ENCODE measurements at places on chromosomes 2 and 18.
A peak's percentile ranks its signal among the peaks of the same experiment; 100 is the strongest.

DNA sequence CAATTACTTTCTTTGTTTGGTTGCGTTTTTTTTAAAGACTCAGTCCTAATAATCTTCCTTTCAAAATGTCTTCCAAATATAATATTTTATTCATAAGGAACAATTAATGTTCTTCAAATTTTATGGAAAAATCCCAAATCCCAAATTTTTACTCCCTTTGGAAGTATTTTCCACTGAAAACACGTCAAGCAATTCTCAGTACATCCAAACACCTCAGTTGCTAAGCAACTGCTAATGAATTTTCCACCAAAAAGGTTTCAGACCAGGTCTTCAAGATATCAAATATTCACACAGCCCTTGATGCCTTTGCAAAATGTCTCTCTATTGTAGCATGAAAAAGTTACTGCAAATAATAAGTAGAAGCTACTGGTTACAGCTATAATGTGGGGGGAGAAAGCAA is 140.1 kb downstream of the DSEL start:
- no peak for DNase-seq

DNA sequence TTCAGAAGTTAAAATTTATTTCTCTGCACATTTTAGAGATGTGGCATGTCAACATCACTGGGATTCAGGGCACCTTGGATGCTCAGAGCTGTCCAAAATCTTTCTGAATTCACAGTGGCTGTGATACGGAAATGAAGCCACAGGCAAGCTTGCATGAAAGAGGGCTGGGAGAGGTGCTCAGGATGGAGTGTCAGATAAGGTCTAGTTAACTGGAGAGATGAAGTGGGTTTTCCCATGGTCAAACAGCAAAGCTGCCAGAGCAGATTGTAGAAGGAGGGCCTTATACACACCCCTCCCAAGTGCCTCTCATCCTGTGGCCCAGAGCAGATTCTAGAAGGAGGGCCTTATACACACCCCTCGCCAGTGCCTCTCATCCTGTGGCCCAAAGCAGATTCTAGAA is 286.8 kb upstream of the PXDN start:
- DNase-seq: no peak

- DNase-seq: no peak
Measured at GRCh38 chr18:49842656-49843055, 29.3 kb upstream of the ACAA2 start.

GRCh38 chr2:121210691-121211090 is 74.3 kb downstream of the TFCP2L1 start:
- no peak for DNase-seq

DNA sequence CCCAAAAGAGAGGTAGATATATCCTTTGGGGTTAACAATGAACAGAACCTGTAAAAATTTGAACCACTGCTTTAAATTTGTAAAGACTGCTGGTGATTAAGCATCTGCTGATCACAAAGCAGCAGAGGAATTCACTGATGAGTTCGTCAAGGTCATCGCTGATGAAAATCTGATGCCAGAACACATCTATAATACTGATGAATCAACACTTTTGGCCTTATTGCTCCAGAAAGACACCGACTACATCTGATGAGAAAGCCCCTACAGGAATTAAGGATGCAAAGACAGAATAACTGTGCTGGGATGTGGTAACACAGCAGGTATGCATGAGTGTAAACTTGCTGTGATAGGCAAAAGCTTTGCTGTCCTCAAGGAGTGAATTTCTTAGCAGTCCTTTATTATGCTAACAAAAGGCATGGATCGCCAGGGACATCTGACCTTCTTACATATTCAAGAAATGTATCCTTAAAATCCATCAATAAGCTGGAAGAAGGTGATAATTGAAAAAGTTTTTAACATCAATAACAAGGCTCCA is 30.5 kb upstream of the SGPP2 start:
- DNase-seq: no peak

DNA sequence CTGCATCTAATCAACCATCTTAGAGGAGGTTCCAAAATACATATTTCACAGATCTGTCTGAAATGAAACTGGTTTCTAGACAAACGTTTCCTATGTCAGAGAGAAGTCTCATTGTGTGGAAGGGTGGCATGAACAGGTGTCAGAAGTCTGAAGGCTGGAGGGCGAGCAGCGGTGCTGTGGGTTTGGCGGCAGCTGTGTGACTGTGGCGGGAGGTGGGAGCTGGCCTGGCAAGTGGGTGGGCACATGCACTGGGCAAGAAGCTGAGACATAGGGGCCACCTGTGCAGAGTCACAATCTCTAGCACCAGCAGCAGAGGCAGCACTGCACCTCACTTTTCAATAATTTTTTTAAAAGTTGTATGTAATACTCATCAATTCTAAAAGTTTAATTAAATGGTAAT is 346.3 kb downstream of the DSC3 start:
- no peak for DNase-seq

DNA sequence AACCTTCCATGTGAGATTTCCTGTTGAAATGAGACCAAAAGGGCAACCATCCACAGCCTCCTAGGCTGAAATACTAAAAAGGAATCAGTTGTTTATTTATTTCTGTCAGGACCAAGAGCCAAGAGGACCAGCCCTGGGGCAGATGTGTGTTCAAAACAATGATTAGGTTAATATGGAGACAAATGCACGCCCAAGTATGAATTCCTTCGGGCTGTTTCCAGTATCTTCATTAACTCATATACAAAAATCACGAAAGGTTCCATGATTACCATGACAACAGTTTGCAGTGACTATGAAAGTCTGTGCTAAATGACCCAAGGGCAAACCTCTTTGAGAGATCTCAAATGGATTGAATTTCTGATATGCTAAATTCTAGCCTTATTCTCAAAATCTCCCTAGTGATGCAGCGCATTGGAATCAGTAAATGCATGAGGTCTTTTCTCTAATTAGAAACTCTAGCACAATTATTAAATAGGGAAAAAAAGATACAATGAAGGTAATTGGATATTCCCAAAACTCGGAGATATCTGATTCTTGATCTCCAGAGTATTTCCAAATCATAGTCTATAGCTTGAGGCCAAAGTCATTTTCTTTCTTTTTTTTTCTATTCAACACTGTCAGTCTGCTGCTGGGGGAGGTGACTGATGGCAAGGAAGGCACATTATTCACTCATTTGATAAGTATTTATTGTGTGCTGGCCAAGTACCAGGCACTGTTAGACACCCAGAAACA is 35.6 kb downstream of the VIT start:
- no peak for DNase-seq

DNA sequence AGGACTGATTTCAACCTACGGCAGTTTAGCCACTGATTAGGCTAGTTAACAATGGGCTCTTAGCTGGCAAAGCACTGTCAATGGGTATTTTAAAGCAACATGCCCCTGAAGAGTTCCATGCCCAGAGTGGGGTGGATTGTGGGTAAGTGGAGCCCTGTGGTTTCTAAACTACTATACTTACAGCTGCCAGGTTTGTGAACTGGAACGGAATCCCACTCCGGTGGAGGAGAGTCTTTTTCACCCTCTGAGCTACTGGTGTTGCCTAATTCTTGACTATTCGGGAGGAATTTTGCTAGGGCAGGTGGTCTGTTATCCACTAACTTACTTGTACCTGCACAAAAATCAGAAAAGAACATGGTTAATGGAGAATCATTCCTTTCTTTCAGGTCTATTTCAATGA is 52.6 kb downstream of the ZAP70 start:
- DNase-seq: no peak

DNA sequence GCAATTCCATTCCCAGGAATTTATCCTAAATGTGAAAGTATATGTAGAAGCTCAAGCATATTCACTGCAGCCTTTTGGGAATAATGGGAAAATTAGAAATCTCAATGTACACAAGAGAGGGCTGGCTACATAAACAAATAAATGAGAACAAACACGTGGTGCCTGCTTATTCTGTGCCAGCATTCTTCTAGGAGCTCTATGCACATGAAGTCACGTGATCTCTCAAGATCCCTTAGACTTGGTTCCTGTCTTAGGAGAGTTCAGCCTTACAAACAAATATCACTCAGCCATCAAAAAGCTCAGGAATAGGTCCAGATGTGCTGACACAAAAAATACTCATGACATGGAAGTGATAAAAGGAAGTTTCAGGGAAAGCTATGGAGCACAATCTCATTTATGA is 92.9 kb upstream of the SP3 start:
- no peak for DNase-seq

DNA sequence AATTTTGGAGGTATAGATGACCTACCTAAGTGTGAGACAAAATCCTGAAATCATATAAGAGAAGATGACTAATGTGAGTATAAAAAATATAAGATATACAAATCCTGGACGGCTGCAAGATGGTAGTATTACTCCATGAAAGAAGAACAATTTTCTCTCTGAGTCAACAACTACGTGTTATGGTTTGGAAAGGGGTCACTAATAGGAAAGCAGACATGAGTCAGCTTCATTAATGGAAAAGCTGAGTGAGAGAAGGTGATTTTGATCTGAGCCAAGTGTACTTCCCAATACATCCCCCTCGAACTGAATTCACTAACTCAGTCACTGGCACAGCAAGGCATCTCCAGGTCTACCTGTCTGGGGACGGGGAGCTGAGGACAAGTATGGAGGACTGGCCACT is 20.1 kb upstream of the SELENOI start:
- no peak for DNase-seq

DNA sequence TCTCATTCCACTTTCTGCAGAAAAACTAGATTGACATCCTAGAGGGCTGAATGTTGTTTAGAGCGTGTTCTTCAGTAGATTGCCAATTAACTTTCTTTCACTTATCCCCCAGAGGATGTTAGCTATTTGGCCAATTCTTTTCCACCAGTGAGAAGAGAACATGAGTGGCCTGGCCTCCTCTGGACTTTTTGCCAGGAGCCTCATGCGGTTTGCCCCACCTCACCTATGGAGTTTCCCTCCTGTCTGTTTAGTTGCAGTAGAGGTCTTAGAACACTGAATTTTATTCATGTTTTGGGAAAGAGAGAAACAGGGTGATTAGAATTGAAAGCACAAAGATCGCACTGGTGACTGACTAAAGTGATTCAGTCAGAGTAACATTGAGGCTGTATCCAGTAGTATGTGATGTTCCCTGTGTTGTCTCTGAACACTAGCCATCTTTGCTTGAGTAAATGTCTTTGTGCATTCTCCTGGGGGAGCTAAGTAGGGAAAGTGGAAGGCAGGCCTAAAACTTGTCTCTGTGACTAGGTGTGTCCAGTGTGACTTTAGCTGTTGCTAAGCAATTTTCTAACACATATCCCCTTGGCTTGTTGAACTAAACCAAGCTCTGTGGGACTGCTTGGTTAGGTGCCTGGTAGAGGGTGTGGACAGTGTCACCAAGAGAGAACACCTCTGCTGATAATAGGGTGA is 34.0 kb downstream of the UGP2 start:
- DNase-seq: no peak

DNA sequence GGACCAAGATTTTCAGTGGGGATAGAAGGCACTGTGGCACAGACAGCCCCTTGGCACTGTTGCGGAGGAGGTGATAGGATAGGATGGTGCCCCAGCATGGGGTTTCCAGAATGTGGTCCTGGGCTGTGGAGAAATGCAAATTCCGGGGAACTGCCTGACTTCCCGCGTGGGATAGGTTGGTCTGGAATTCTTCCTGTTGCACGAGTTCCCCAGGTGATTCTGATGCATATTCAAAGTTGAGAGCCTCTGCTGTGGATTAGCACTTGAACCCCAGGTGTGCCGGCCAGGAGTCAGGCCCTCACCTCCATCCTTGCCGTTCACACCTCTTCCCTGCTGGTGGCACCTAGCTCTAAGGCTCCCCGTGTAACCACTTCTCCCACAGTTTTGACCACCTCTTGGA is 15.5 kb downstream of the NCK2 start:
- DNase-seq: no peak

GRCh38 chr2:31413862-31414550 is 536 bp downstream of the XDH start:
- DNase-seq: no peak

GRCh38 chr2:45741161-45741850 is 89.8 kb downstream of the PRKCE start:
- no peak for DNase-seq

GRCh38 chr2:11658208-11659114 is 11.5 kb downstream of the NTSR2 start:
- no peak for DNase-seq

DNA sequence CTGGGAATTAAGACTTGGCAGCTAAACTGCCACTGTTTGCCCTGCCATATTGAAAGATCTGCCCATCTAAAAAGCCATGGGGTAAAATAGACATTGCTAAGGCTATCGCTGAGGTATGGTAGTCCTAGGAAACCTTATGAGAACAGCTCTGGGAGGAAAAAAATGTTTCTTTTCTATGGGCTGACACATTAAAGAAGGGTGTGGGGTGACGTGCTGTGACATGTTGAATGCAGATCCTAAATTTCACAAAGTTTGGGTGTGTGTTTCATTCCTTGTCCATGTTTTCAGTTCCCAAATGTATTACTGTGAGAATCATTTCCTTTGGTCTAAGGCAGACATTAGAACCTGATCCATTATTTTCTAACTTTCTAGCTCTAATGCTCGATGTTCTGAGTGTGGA is 766.4 kb downstream of the BCL11A start:
- no peak for DNase-seq

- no peak for DNase-seq
Measured at GRCh38 chr2:48328942-48329723, 200.8 kb upstream of the STON1 start.

GRCh38 chr2:213284105-213285090 is at the start of gene SPAG16:
SPAG16 (plus strand) TSS chr2:213284464.
- DNase-seq: peak; percentile 86

DNA sequence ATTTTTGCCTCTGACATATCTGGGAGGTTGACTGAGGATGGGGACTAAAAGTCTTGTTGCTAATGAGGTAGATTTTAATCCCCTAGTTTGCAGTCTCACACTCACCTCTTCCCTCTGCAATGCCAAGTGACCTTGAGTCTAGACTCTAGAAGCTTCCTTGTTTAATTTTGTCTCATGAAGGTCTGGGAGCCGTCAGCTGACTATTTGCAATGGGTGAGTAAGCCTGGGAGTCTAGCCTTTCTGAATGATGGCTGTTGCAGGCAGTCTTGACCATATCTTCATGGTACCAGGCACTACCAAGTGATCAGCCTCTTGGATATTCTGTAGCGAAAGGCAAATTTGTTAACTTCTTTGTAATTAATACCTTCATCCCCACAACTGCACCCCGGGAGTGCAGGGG is 61.2 kb downstream of the ARHGAP15 start:
- DNase-seq: no peak

DNA sequence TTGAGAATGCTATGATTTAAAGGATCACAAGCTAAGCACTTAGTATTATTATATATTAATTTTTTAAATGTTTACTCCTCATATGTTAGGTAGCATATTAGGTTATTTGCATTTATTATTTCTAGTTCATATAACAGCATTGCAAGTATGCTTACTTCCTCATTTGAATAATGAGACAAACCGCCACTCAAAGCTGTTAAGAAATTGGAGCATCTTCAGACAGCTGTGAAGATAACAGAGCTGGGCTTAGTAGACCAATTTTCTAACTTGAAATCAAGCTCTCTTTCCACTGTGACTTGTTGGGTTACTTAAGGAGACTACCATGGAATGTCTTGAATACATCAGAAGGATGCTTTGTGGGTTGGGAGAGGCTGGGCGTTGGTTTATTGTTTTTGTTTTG is 139.3 kb downstream of the ASXL3 start:
- no peak for DNase-seq

Measured in stimulated activated CD8-positive, alpha-beta memory T cell treated with anti-CD3 and anti-CD28 coated beads, Interleukin-7, amount 100 ng/mL, for 1 hour (primary cell).